ENCODE measurements at places on chromosomes 7 and 10. TPM values are rescaled to one million over a fixed set of nuclear protein-coding genes. Genes with fewer than 3 reads are reported as not detected.

DNA sequence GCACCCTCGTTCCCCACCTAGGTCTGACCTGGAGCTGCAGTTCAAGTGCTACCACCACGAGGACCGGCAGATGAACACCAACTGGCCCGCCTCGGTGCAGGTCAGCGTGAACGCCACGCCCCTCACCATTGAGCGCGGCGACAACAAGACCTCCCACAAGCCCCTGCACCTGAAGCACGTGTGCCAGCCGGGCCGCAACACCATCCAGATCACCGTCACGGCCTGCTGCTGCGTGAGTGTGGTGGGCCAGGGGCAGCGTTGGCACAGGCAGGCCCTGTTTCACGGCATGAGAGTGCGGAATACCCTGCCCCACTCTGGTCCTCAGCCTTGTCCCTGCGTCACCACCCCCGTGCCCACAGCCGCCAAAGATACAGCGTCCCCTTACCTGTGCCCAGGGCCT, 46.6 kb upstream of the PPIF start:
- DNase-seq: no peak

DNA sequence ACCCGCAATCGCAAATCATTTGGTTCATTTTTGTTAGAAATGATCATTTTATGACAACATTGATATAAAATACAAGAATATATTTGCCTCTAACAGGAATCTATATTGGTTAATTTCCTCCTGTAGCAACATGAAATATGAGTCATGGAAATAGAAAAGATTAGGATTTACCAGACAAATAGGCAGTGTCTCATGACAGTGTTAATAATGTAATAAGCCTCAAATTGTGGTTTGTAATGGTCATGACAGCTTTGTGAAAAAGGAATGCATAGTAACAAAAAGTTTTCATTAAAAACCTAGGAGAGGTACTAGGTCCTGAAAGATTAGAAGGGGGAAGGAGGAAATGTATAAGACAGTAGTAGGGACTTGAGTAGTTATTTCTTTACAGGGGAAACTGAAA, 7.9 kb upstream of the SLK start:
- no peak for DNase-seq

LRRTM3 gene
- total RNA-seq: 0.16 TPM

GRCh38 chr10:73209705-73210104, 37.4 kb downstream of the DNAJC9 start:
- DNase-seq: no peak

- DNase-seq: no peak
Measured at GRCh38 chr7:157537056-157537455, 200.3 kb downstream of the DNAJB6 start.

DNA sequence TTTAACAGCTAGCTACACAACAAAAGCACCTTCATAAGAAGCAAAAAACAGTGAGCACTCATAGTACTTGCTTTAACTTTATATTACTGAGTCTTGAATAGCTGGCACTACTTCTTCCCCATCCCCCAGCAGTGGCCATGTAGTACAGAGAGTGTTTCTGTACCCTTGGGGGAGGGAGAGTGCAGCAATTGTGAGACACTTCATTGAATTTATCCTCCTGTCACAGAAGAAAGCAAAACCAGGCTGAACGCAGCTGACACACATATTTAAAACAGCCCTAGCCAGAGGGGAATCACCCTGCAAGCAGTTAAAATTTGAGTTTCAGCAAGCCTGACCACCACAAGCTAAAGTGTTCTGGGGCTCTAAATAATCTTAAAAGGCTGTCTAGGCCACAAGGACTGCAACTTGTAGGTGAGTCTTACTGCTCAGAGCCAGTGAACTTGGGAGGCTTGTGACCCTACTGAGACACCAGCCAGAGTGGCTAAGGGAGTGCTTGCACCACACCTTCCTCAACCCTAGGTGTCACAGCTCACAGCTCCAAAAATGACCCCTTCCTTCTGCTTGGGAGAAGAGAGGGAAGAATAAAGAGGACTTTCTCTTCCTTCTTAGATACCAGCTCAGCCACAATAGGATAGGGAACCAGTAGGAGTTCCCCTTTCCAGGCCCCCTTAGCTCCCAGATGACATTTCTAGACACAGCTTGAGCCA, 97.7 kb upstream of the MEOX2 start:
- no peak for DNase-seq

GRCh38 chr10:35460852-35461460, 124.6 kb downstream of the CCNY start:
- no peak for DNase-seq

- no peak for DNase-seq
Measured at GRCh38 chr7:69561266-69561960, 36.9 kb upstream of the AUTS2 start.

DNA sequence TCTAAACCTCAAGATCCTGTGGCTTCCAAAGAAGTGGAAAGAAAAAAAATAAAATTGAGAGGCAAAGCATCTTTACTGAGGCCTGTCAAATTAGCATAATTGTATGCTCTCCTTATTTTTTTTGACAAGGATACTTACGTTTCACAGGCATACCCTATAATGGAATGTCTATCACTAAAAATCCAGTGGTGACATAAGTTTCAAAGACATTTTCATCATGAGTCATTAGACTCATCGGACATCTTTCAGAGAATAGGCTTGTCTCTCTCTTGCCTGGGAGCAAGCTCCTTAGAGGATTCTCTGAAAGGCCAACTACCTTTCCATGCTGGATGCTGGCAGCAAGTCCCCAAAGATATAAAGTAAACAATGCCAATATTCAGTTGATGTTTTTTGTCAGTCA, 380.7 kb upstream of the STEAP1 start:
- no peak for DNase-seq

- DNase-seq: peak; percentile 68
Measured at GRCh38 chr10:11610826-11611247, 613 bp downstream of the USP6NL start.

- no peak for DNase-seq
Measured at GRCh38 chr7:85614684-85615083, 427.8 kb upstream of the SEMA3D start.

PTPRE gene
- total RNA-seq: 33.6 TPM

GRCh38 chr10:106712988-106713387, 451.5 kb downstream of the SORCS1 start:
- no peak for DNase-seq

DNAJB6 gene
- 165 TPM for total RNA-seq

DNA sequence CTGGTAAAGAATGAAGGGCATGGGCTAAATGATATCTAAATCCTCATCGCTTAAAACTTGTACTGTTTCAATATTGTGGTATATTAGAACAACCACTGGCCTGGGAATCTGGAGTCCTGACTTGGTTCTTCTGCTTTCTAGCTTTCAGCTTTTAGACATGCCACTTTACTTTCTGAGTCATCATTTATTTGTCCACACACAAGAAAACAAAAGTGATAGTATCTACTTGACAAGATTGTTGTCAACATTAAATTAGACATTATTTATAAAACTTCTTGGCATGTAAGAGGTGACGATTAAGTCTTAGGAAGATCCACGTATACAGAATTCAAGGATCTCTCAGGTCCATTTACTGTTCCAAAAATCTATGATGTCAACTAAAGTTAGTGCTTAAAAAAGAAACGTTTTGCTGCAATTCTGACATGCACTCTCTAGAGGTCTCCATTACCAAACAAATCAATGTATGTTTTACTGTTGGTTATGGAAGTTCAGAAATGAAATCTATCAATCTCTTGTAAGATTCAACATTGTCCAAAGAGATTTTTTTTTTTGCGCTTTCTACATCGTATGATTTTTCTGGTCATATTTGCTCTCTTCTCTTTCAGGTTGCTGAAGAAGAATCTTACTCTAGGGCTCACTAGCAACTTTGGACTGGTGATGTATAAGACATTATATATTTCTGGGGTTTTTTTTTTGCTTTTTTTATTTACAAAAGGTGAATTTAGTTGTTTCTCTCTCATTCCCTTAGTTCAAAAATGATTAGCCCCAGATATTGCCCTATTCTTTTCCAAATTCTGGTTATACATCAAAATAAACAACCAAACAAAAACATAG, 53.6 kb upstream of the DYNC1I1 start:
- DNase-seq: no peak

DNA sequence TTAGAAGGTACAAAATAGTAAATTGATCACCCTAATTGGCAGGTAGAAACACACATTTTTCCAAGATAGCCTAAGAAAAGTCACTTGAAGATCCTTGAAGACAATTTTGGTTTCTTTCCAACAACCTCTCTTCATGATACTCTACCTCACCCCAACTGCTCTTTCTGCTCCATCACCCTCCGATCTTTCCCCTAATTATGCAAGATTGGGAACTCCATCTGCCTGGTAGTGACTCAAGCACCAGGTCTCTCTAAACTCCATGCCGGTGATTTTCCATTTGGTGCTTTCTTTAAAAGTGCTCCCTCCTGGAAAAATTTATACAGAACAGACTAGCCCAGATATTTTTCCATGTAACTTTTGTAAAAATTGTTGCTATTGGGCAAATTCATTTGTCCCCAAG, 1.1 kb upstream of the AKR1B1 start:
- DNase-seq: no peak

ARHGEF35 gene
- total RNA-seq: 62.2 TPM

ZNF727 gene
- total RNA-seq: 4.3 TPM

GRCh38 chr7:155656891-155657290, 12.4 kb downstream of the RBM33 start:
- DNase-seq: no peak

DNA sequence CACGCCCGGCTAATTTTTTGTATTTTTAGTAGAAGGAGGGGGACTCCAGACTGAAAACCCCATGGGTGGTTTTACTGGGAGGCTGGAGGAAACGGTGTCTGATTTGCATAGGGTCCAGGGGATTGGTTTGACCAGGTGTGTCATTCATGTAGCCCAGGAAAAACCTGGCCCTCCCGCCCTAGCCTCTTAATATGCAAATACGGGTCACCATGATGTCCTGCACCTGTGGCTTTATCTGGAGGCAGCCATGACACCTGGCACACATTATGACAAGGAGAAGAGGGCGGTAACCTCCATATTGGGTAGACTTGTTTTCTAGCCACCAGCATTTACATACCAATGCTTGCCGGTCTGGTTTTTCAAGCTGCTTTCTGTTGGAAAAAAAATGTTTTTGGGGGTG, 68.0 kb downstream of the TRIL start:
- no peak for DNase-seq

GRCh38 chr7:123916240-123916724, 8.8 kb upstream of the SPAM1 start:
- no peak for DNase-seq

GRCh38 chr7:92281031-92281430, 35.3 kb downstream of the ANKIB1 start:
- no peak for DNase-seq

DNA sequence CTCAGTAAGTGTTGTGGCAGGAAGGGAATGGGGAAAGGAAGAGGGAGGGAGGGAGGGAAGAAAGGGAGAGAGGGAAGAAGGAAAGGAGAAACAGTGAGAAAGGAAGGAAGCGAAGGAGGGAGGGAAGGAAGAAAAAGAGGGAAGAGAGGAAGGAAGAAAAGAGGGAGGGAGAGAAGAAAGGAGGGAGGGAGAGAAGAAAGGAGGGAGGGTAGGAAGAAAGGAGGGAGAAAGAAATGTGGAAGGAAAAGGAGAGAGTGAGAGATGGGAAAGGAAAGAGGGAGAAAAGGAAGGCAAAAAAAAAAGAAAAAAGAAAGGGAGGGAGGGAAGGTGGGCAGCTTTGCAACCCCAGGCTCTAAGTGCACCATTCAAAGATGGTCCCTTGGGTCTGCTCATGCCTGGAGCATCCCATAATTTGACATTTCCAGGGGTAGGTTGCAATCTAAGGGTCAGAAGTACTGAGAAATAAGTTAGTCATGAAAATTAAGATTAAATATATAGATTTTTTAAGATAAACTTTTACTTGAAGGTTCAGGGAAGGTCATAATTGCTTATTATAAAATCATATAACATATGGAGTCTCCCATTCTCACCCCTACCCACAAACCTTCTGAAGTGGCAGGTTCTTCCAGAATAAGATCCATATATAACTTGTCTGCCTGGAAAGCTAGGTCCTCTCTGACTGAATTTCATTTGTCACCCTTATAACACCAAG, 249.2 kb downstream of the PLXNA4 start:
- DNase-seq: no peak

DNA sequence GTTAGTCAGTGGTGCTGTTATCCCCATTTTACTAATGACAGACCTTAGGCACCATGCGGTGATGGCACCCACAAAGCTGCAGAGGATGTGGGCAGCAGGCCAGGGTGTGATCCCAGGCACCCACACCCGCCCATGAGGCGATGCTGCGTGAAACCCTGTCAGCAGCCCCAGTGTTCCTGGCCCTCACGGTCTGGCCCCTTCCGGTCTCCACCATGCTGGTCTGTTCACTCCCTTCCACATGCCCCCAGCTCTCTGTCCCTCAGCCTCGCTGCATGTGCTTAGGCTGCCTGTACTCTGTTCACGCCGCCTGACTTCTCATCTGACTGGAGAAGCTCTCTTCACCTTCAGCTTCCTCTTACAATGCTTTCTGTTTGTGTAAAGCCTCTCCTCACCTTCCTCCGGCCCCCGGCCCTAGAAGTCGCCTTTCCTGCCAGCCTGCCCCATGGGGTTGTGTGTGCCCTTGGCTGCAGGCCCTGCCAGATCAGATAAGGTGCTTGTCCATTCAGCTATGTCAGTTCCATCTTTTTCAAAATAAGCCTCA, 17.6 kb upstream of the ORAI2 start:
- peak; percentile 79 for DNase-seq

ARMS2 gene
- not detected for total RNA-seq

GRCh38 chr10:4384245-4384644, 441.8 kb upstream of the AKR1E2 start:
- no peak for DNase-seq

- no peak for DNase-seq
Measured at GRCh38 chr7:141704741-141705140, 2.8 kb upstream of the DENND11 start.

GRCh38 chr7:42274053-42274452, 37.0 kb upstream of the GLI3 start:
- DNase-seq: no peak

- no peak for DNase-seq
Measured at GRCh38 chr10:5381187-5381586, 16.4 kb downstream of the UCN3 start.

DNA sequence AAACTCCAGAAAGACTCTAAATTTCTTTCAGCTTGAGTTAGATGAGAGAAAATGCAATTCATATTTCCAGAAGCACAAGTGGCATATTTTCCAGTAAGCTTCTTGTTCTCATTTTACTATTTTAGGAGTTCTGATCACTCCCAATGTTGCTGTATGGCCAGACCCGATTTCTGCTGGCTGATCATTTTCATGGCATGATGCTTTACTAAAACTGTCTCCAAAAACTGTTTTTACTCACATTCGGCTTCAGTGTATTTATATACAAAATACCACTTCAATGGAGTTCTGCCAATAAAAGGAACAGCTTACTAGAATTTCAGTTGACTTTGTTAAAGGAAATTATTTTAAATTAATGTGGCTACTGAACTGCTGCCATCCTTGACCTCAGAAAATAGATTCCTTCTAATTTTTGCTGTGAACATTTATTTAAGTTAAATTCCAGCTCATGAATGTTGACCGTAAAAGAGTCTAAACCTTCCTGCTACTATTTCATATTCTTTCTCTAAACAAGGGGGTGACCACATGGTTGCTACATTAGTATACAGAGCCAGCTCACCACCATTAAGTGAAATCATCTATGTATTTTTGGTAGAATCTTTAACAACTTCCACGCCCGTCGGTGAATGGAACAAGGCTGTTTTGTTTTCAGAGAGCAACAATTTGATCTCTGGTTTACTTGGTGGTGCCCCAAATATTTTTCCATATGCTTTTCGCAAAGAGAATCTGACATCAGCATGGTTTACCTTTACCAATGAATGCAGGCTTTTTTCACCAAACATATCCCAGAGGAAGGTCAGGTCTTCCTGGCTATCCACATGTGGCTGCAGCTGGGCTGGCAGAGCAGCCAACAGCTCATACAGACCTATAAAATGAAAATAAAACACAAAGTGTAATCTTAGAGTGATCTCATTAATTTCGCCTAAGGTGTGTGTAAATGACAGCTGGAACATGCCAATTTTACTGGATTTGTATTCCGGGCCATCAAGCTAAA, 101.2 kb downstream of the MPP7 start:
- DNase-seq: no peak
